ENCODE measurements at places on chromosomes 2 and 18.
A peak's percentile ranks its signal among the peaks of the same experiment; 100 is the strongest.

- DNase-seq, result no peak
- H3K4me3 ChIP-seq, result peak overlapping the region; percentile 73
These were observed 1.6 kb upstream of the EPC2 start for GRCh38 chr2:148642891-148643416.

- no peaks in the 10 kb centered on the region for H3K36me3 ChIP-seq
- H3K4me3 ChIP-seq, result no peak overlapping the region
- H3K27ac ChIP-seq, result no peak overlapping the region
- peaks cover 5% of the 10 kb centered on the region for H3K27me3 ChIP-seq
These were observed 9.2 kb downstream of the FKBP1B start for GRCh38 chr2:24058564-24059271.

GRCh38 chr2:6946722-6947121 is 29.5 kb downstream of the RNF144A start:
- H3K27ac ChIP-seq, result no peak overlapping the region
- no peak for DNase-seq
- no peaks in the 10 kb centered on the region for H3K27me3 ChIP-seq
- peaks cover 51% of the 10 kb centered on the region for H3K4me1 ChIP-seq
- H3K4me3 ChIP-seq, result no peak overlapping the region
- peaks cover 48% of the 10 kb centered on the region for H3K36me3 ChIP-seq

- H3K27ac ChIP-seq, result peak overlapping the region; percentile 65
- peaks cover 27% of the 10 kb centered on the region for H3K4me1 ChIP-seq
- H3K4me3 ChIP-seq, result peak overlapping the region; percentile 37
- H3K27me3 ChIP-seq, result no peaks in the 10 kb centered on the region
These were observed 47.8 kb downstream of the ZAP70 start for GRCh38 chr2:97761192-97761591.

- no peaks in the 10 kb centered on the region for H3K27me3 ChIP-seq
- no peak for DNase-seq
- peak within 1 kb of the TSS; percentile 95 for H3K4me3 ChIP-seq
These were observed at the start of gene MCFD2 for GRCh38 chr2:46915281-46915810. Gene MCFD2 (minus strand): TSS chr2:46915806. CDS start chr2:46909171, 6,635 bp downstream.

- peaks cover 5% of the 10 kb centered on the region for H3K27me3 ChIP-seq
- H3K4me3 ChIP-seq, result no peak overlapping the region
- H3K4me1 ChIP-seq, result no peaks in the 10 kb centered on the region
- H3K36me3 ChIP-seq, result no peaks in the 10 kb centered on the region
- DNase-seq, result no peak
- H3K27ac ChIP-seq, result no peak overlapping the region
These were observed 68.8 kb downstream of the CAVIN2 start for GRCh38 chr2:191778041-191778440.

DNA sequence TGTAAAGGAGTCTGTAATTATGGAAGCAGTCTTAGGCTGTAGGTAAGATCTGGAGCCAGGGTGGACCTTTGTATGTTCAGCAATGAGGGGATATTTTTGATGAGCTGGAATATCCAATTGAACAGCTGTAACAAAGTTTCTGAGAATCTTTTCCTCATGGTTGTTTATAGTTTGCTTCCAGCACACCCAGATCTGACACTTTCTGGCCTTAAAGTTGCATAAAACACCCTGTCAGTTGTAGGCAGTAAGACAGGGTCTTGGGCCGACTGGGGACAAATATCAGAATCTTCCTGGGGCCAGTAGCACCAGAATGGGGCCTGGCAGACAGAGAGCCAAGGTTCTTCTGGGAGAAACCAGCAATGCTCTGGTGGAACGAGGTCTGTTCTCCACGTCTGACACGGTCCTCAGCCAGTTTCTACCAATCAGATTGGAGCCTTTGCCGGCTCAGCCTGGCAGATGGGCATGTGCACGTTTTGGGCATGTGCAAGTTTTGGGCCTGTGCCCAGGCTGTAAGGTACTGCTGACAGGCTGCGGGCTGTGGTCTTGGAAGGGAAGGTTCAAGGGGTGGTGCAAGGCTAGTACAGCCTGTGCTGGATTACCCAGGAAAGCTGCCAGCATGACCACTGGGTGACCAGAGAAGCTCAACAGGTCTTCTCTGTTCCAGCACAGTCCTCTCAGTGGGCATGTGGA is 89.8 kb downstream of the PRKCE start:
- no peak overlapping the region for H3K4me3 ChIP-seq
- no peaks in the 10 kb centered on the region for H3K27me3 ChIP-seq
- H3K4me1 ChIP-seq, result peaks cover 3% of the 10 kb centered on the region
- DNase-seq, result no peak
- no peak overlapping the region for H3K27ac ChIP-seq
- no peaks in the 10 kb centered on the region for H3K36me3 ChIP-seq
